ENCODE measurements at places on chromosomes 2 and 18.

GRCh38 chr2:235936493-235936892 lies 231.7 kb downstream of the GBX2 start:
- DNase-seq = no peak

GRCh38 chr2:238424313-238424700 lies 2.4 kb upstream of the ASB1 start:
- DNase-seq = no peak

GRCh38 chr2:10880586-10881321 lies 31.0 kb upstream of the KCNF1 start:
- DNase-seq = no peak

DNA sequence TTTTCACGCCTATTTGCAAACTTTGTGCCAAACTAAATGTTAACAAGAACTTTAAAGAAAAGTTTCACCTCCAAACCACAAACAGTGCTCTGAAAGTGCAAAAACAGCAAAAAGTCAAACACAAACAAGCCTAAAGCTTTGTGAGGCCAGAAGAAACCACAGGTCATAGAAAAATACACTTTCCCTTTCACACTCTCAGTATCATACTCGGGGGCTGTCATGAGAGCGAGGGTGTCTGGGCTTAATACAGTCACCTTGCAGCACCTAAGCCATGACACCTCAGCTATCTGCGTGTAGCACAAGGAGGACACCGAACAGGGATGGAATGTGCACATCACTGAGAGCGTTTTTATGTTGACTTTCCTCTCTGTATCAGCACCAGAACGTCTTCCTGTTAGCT lies 26.6 kb upstream of the SEH1L start:
- peak; percentile 6 for DNase-seq

DNA sequence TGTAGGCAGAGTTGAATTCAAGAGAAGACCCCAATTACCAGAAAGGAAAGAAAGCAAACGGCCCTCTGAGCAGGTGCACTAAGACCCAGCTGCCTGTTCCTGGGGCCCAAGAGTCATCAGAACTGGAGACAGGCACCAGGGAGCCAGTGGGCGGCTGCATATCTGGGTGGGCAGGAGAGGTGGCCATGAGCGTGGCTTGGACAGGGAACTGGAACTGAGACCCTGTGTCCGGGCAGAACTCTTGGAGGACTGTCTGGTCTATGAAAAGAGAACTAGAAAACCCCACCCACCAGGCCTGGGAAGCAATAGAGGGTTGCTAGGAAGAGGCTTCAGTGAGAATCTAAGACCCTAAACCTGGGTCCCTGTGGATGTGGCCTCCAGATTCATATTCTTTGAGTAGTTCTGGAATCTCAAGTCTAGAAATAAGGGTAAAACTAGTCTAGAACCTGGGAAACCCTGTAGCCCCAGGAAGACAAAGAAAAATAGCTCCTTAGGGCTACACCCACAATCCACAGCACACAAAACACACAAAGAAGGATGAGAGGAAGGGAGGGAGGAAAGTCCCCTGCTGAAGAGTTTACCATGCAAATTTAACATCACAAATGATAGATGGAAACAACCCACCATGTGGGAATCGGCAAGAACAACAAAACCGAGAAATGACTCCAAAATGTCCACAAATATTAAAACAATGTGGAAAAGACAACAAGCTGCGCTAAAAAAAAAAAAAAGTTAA lies 147.0 kb downstream of the HDAC4 start:
- DNase-seq = no peak

DNA sequence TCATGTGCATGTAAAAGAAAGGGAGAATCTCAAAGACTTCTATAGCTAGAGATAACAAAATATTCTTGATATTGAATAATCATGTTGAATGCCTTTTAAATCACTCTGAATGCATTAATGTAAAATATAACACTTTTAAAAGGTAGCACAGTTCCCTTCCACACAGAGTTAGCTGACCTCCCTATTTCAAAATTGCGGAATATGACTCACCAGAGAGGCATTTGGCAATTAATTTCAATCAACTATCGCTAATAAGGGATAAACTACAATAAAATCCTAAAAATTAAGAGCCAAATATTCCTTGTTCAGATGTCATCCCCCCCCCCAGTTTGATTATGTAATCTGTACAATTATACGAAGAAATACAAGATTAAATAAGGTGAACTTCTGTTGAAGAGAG lies 29.3 kb downstream of the ZC3H15 start:
- DNase-seq = no peak

- DNase-seq = no peak
These were observed 109.1 kb upstream of the DNAJC10 start for GRCh38 chr2:182606728-182607681.

DNA sequence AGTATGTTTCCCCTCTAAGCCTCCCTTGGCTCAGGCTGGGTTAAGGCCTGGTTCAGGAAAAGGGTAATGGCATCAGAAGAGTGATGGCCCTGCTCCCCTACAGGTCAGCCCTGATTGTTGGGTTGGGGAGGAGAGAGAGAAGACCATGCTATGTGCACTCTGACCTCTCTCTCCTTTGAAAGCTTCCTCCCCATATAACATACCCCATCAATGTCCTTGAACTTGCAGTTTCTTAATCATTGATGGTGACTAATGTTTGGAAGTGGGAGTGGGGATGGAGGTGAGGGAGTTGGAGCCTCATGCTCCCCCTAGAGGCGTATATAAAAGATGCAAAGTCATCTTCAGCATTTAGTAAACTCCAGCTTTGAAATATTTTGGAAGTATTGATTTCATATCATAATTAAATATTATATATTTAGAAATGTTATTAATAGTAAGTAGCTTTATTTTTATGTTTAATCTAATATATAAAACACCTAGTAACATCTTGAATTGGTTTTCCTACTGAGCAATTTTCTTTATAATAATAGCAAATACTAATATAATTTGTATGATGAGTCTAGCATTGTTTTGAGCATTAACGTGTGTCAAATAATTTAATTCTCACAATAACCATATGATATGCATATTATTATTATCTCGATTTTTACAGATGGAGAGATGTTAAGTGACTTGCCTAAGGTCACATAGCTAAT lies 8.8 kb downstream of the PLCL1 start:
- no peak for DNase-seq

DNA sequence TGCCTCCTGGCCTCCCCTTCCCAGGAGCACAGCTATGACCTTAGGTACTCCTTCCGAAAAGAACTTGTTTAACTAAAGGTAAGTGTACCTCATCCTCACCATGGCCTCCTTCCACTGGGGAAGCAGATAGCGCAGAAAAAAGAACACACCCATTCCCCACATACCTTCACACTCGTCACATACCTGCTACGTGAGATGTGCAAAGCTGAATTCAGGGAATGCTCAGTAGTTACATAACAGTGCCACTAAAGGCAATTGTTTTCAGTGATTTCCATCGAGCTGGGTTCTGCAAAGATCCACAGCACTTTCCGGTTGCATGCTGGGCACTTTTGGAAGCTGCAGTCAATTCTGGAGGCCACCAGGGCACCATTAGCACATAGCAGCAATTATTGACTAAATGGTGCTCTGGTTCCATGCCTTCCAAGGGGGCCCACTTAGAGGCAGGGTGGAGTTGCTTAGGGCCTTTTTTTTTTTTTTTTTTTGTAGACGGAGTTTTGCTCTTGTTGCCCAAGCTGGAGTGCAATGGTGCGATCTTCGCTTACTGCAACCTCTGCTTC lies 41.0 kb downstream of the PAX8 start:
- DNase-seq = no peak

- no peak for DNase-seq
These were observed 109.2 kb downstream of the FSHR start for GRCh38 chr2:49045083-49045482.

GRCh38 chr2:32647180-32647651 lies 19.4 kb downstream of the TTC27 start:
- no peak for DNase-seq

DNA sequence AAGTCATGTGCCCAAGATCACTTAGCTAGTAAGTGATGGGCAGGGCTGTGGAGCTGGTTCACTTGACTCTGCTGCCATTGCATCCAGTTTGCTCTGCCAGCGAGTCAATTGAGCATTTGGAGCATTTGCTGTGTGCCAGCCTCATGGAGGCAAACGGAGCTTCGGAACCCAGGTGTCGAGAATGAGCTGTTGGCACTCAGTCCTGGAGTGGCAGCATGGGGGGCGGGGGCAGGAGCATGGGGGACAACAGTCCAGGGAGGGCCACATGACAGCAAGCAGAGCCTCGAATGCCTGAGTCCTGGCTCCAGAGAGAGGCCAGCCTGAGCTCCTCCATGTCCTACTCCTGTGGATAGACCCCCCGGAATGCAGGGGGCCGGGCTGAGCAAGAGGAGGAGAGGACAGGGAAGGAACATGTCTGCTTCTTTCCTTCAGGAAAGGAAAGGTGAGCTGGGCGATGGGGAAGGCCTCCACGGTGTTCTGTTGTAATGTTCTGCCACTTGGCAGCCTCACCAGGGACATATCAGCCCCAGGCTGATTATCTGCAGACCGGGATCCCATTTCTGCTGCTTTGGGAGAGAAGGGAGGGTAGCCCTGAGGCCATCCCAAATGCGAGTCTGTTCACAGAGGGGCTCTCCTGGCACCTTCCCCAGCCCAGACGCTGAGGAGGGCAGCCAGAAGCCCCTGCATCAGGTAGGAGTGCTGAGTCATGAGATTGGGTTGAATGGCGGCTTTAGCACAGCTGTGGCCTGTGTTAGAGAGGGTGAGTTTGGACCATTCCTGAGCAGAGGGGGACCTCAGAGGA lies 59.6 kb downstream of the HPCAL1 start:
- no peak for DNase-seq

DNA sequence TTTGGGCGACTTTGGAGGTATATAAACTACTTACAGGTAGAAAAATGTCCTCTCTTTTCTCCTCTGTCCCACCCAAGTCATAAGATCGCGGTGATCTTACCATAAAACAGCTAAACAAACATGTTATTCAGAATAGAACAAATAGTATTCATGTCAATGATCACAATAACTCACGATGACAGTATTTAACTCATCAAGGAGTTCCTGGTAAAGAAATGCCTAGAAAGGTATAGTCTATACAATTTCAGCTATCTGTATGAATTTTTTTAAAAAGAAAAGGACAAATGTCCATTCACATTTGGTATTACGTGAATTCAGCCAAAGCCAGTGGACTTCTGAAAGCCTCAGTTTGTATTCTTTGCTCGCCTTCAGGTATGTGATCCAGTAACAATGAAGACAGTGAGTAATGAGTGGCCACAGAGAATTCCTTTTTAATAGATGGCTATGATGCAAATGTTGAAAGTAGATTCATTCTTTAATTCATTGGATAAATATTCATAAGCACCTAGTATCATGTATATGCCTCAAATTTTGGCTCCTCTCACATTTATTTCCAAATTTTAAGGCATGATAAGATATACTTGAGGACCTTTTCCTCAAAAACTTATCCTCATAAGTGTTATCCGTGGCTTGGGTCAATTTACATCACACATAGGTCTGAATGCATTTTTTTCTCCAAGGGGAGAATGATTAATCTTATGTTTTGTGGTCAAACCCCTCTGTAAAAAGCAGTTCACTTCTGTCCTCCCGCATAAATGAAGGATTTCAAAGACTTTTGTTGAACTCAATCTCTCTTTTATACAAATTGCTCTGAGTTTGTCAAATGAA lies 20.3 kb downstream of the ABCB11 start:
- DNase-seq = no peak

DNA sequence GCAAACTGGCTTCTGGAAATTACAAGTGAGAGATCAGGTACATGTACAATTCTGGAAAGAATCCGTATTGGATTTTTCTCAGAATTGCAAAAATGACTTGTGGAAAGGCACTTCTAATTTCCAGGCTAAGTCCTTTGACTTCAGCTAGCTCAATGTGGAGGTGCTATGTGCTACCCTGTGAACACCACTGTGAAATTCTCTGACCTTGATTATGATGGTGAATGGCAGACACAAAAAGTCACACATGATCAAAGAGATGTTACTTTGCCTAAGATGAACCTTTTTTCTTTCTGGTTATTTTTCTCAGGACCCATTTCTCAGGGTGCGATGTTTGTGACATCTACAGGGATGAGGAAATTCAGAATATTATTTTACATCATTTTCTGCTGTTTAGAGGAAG lies 856.6 kb upstream of the VRK2 start:
- no peak for DNase-seq

DNA sequence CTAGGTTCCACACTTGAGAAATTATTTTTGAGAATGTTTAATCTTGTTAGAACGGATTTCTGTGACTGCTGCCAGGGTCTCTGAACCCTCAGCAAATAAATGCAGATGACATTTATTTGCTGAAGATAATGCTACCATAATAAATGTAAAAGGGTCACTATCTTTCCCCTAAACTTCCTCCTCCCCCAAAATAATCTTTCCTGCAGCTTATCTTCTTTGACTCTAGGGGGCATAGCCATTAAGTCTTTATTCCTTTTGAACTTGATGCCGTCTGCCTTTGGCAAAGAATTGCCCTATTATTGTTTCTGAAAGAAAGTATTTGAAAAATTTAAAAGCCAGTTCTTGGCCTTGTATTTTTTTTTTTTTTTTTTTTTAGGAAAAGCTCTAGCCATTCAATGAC lies 63.6 kb upstream of the ACSL3 start:
- no peak for DNase-seq

DNA sequence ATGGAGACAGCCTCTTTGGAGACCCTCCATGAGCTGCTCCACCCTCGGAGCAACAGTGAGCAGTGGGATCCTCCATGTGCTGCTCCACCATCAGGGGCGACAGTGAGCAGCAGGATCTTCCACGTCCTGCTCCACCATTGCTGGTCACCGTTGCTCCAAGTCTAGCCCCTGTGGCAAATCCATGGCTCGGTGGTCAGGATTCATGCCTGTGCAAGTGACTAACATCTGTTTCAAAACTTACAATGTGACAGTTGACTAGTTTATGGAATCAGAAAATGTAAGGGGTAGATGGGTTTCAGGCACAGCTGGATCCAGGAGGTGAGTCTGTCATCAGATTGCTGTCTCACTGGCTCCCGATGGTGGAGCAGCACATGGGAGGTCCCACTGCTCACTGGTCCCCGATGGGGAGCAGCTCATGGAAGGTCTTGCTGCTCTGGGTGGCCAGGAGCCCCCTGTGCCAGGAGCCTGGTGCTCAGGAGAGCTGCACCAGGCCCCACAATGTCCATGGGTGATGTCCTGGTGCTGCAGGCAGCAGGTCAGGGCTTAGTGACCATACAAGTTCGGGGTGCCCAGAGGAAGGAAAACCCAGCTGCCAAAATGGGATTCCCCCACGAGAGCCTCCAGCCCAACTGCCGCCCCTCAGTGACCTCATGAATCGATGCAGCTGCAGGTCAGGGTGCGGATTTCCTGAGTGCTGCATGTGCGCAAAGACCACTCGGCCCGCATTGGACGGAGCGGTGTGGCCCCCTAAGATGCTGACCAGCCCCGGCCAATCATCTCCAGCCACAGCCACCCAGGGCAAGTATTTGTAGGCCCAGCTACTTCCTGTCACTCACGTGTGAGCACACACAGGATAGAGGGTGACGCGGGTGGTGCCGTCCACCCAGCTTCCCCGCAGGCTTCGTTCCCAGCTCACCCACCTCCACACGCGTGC lies 116.5 kb upstream of the OTOS start:
- no peak for DNase-seq

- DNase-seq = no peak
These were observed 263.2 kb downstream of the MEIS1 start for GRCh38 chr2:66698091-66698490.

DNA sequence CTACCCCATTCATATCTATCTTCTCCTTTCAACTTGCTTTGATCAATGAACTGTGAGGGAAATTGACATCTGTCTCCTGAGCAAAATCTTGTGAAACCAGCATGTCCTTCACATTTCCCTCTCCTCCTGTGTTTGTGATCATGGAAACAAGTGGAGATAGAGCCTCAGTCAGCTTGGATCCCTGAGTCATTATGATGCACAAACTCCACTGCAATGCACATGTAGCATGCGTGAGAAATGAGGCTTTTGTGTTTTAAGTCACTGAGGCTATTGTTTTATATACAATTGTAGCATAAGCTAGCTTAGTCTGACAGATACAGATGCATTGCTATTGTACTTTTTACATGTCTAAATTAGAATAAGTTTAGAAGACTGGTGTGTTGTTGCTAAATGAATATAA lies 85.2 kb upstream of the HNMT start:
- no peak for DNase-seq
